Activated CD8-positive, alpha-beta memory T cell treated with anti-CD3 and anti-CD28 coated beads, Interleukin-2, amount 50 U/mL, for 4 hours (primary cell): ENCODE measurements at places on chromosomes 1 and 21.
A peak's percentile ranks its signal among the peaks of the same experiment; 100 is the strongest.

DNA sequence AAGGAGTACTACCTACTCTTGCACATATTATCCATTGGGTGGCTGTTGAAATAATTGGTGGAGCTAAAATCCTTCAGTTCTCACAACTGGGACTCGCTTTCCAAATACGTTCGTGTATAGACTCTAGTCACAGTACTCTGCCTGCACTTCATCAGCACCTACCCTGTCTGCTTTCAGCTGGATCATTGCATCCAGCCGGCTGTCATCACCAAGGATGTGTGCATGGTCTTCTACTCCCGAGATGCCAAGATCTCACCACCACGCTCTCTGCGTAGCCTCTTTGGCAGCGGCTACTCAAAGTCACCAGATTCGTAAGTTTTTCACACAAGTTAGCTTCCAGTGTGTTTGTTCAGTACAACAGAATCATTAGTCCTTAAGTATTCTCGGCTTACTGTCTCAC, 37.3 kb upstream of the PGD start:
- DNase-seq, result no peak

GRCh38 chr1:183023601-183024316, 539 bp downstream of the LAMC1 start:
- peak; percentile 24 for DNase-seq

GRCh38 chr1:86976664-86977063, 62.2 kb downstream of the HS2ST1 start:
- DNase-seq, result no peak

GRCh38 chr21:46507562-46507961, 48.9 kb downstream of the DIP2A start:
- DNase-seq, result no peak

GRCh38 chr1:193614275-193614674, 427.9 kb upstream of the B3GALT2 start:
- DNase-seq, result no peak

DNA sequence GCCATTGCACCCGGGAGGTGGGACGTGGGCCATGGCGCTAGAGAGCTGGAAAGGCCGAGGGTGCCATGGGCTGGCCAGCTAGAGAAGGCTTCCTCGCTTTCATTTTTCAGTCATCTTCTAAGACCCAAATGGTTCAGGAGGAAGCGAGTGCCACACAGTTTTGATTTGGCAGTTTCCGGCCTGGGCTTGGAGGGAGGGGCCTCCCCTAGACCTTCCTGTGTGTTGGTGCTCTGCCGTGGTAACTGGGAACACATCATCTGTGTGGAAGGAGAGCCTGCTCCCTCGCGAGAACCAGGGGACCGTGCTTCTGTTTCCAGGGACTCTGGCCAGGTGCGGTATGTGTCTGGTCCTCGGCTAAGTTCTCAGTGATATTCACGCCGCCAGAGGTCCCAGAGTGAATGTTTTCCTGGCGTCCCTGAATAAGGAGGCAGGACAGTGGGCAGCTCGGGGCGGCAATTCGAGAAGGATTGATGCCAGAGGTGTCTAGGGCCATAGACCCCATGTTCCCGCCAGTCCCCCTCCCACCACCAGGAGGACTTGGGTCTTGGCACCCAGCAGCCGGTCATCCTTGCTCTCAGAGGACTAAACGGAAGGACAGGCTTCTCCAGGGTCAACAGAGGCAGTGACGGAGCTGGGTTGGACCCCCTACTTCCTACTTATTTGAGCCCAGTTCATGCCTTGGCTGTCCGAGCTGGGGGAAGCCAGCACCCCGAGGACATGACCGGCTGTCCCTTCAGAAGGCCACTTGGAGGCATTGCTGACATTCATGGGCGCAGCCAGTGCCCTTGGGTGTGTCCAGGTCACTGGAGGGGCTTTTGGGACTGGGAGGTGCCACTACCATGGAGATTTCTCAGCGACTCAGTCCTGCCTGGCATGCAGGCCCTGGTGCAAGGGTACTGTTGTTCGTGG, 2.7 kb upstream of the NPHP4 start:
- peak; percentile 60 for DNase-seq

DNA sequence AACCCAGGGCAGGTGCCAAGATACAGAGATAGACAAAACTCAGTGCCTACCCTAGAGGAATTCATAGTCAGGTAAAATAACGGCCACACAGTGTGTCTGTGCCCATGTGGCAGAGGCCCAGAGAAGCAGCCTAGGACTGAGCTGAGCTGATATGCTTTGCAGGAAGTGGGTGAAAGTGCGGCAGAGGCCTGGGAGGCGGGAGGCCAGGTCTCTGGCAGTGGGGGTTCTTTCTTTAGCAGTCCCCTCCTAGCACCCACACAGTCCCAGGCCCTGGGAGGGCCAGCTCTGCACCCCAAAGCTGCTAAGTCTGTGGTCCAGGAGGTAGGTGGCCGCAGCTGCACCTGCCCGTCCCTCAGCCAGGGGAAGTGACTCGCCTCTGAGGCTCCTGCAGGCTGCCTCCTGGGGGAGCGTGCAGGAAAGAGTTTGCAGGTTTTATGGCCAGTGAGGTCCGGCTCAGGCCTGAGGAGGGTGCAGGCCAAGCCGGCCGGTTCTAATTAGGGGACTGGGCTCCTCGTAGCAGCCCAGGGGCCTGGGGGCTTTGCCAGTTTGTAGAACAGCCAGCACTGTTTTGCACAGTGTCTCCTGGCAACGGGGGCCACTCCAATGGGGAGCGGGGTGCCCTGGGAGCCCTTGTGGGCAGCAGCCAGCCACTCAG, 107.9 kb downstream of the SPSB1 start:
- DNase-seq, result no peak

GRCh38 chr21:41055266-41055665, 112.7 kb upstream of the BACE2 start:
- no peak for DNase-seq

DNA sequence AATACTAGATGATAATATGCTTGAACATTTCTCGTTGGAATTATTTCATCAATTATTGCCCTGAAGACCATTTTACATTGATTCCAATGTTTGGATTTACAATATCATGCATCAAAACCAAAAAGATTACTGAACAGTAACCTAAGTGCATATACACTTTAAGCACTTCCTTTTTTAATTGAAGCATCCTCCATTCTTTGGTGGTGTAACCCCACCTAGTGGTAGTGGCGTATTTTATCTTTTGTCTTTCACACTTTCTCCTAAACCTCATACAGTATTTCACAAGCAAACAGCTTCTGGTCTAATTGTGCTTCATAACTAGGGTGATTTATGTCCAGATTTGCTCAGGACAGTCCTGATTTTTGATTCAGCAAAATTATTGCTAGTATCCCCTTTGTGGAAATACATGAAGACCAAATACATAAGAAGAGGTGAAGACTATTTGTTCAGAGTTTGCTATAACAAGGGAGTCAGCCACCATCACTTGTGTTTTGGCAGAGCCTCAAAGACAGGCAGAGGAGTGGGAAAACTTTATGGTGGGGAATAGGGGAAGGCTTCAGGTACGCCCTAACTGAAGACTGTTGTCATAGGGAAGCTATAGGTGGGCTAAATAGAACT, 3.4 kb upstream of the NVL start:
- DNase-seq, result no peak

DNA sequence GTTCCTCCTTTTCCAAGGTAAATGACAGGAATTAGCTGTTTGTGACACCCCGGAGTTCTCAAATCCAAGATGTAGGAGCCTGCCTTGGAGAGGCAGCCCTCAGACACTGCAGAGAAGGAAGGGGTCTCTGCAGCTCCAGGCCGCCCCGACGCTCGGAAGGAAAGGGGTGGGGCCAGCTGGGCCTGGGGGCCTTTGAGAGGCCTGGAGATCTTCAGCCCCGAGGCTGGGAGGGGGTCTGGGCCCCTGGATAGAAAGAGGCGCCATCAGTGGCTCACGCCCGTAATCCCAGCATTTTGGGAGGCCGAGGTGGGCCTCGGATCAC, 1.1 kb upstream of the TNFRSF18 start:
- no peak for DNase-seq

GRCh38 chr1:22295396-22295795, 152.5 kb upstream of the WNT4 start:
- no peak for DNase-seq

- no peak for DNase-seq
These were observed 20.2 kb upstream of the ERO1B start for GRCh38 chr1:236301958-236302335.

GRCh38 chr1:212635141-212635631, 26.6 kb downstream of the ATF3 start:
- no peak for DNase-seq

GRCh38 chr1:219438386-219438785, 174.5 kb downstream of the ZC3H11B start:
- no peak for DNase-seq

DNA sequence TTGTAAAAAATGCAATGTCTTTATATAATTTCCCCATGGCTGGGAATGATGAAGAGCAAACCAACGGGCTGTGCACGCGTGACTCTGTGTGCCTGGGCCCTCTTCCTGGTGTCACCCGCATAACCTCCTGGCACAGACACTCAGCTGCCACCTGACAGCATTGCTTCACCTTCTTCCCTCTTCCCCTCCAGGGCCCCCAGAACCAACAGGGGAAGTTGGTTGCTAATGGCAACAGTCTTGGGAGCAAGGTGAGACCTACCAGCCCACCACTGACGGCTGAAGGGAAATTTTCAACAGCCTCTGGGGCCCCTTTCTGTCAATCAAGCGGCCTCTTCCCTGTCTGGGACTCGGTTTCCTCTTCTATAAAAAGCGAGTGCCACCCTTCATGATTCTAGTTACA, 33.2 kb downstream of the SSBP3 start:
- no peak for DNase-seq

- DNase-seq, result no peak
These were observed 5.0 kb downstream of the TESK2 start for GRCh38 chr1:45485949-45486348.

- DNase-seq, result no peak
These were observed 17.1 kb upstream of the UBXN10 start for GRCh38 chr1:20168564-20169491.

DNA sequence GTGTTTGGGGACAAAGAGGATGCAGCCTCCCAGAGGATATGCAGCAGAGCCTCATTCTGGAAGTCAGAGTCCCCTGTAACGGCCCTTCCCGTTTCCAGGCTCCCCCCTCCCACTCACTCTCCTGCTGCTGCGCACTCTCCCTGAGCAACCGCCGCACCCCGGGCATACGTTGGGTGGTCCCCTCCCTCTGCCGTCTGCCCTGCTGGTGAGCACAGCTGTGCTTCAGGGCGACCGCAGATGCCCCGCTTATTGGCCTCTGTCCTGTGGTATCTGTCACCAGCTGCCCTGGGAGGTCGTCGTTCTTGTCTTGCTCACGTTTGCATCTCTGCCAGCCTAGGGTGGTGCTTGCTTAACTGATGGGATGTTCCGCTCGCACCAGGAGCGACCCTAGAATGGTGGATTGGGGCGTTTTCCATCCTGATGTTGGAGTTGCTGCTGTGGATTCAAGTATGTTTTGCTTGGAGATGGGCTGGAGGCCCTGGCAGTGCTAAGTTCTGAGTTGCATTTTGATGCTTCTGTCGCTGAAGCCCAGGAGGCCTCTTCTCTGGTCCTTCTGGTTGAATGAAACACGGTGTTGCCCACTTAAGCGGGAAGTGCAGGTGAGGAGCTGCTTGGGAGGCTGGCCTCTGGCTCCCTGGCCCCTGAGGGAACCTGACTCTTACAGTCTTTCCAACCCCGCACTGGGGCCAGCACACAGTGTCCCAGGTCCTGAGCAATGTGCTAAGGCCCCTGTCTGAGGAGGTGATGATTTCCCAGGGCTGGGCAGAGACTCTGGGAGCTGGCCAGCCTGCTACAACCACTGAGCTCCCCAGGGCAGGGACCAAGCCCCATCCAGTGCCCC, 3.2 kb downstream of the TMEM201 start:
- peak; percentile 15 for DNase-seq

DNA sequence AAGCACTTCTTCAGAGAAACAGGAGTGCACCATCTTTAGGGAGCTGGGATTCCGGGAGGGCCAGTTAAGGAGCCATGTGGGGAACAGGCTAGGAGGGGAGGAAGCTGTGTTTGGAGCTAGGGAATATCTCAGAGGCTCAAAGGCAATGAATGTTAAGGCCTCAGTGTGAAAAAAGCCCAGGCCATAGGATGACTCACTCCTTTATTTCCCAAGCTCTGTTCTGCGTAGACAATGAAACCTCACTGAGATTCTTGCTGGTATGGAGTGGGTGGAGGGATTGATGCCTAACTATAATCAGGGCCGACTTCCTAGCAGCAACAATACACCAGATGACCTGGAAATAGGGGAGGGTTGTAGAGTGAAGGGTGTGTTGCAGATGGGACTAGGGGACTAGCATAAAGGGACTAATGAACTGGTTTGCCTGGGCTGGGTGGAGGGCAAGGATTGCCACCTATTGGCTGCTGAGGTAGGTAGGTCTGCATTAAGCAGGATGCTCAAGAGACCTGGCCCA, 2.1 kb downstream of the GNAT2 start:
- no peak for DNase-seq

GRCh38 chr1:33247545-33247944, 8.7 kb upstream of the ZNF362 start:
- DNase-seq, result no peak

DNA sequence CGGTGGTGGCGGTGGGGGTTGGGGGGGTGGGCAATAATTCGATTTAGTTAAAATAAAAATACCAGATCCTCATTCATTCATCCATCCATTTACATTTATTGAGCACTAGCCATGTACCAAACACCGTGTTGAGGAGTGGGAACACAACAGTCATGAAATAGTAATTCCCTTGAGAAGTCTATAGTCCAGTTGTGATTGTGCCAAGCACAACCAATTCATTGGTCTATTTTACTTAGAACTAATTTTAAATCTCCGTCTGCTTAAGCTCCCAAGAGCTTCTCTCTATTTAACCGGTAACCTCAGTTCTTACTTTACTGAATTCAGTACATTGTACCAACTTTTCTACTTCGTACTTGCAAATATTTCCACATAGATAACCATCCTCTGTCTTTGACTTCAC, 38.4 kb downstream of the WARS2 start:
- DNase-seq, result no peak

DNA sequence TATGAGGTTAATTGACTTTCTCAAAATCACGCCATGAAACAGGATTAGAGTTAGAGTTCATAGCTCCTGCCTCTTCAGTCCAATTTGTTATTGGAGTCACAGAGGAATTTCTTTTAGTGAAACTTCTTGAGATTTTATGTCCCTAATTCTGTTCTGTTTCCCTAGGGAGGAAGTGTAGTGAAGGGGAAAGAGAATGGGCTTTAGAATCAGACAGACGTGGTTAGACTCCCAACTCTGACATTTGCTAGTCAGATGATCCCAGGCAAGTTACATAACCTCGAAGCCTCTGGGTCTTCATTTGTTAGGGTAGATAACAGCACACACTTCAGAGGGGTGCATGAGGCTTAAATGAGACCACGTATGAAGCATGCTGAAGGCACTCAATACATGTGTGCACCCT, 83.9 kb downstream of the ASTN1 start:
- DNase-seq, result no peak

DNA sequence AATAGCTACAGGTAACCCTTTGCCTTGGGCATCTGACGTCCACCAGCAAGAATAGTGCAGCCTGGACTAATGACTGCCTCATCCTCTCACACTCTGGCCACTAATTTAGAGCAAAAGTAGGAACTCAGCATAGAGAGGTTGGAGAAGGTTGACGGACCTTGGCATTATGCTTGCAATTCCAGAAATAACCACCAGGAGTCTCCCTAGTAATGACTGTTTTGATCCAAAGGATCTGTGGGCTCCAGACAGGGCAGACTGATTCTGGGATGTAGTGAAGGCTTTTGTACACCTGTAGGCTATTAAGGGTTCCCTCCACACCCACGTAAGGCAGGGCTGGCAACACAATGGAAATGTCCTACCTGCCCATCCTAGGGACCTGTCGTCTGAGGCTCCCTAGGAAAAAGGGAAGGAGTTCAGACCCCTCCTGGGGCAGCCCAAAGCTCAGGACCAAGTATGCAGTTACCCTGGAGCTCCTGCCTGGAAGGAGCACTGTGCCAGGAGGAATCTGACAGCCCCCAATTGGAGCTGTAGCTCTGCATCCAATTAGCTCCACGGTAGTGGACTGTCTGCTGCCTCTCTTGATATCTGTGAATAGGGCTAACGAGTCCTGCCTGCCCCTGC, 91.0 kb upstream of the TMEM51 start:
- no peak for DNase-seq
